Heart left ventricle (tissue), 16 donors: ENCODE measurements at places on chromosomes 13 and 19. TPM values are rescaled to one million over a fixed set of nuclear protein-coding genes. Genes with fewer than 3 reads are reported as not detected.

GRCh38 chr13:83471011-83471410 is 411.3 kb downstream of the SLITRK1 start:
- H3K27me3 ChIP-seq = no peaks in the 10 kb centered on the region
- no peak overlapping the region for H3K4me3 ChIP-seq
- no peak for DNase-seq
- H3K27ac ChIP-seq = no peak overlapping the region
- H3K4me1 ChIP-seq = no peaks in the 10 kb centered on the region
- no peaks in the 10 kb centered on the region for H3K36me3 ChIP-seq

GRCh38 chr19:58440556-58440955 is 603 bp upstream of the ZNF132 start:
- peaks cover 19% of the 10 kb centered on the region for H3K36me3 ChIP-seq
- peak overlapping the region; percentile 84 for H3K27ac ChIP-seq
- DNase-seq = no peak
- peak overlapping the region; percentile 78 for H3K4me3 ChIP-seq

DNA sequence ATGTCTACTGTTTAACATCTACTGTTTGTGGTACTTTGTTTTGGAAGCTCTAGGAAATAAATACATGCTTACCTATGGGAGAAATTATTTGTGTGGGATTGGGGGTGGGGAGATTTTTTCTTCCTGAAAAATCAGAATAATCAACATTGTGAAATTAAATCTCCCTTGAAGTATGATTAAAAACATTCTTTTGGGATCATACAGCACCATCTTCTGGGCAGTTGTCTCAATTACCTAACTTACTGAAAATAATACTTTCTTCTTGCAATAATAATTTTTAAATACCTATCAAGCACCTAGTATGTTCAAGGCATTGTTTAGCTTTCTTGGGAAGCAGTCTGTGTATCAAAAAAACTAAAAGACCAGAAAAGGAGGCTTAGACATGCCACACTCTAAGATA is 576.5 kb upstream of the ARGLU1 start:
- no peaks in the 10 kb centered on the region for H3K27me3 ChIP-seq
- no peaks in the 10 kb centered on the region for H3K36me3 ChIP-seq
- no peak overlapping the region for H3K4me3 ChIP-seq
- DNase-seq = no peak
- peaks cover 3% of the 10 kb centered on the region for H3K4me1 ChIP-seq
- H3K27ac ChIP-seq = no peak overlapping the region

The MBD3L2 gene
- total RNA-seq = not detected
